ENCODE measurements at places on chromosomes 7 and 10.

GRCh38 chr10:89207181-89207800 lies at the start of gene CH25H:
TSS of gene CH25H (minus strand) at chr10:89207317. CDS start at chr10:89207292, 25 bp downstream.
- DNase-seq, result peak; percentile 78

- DNase-seq, result no peak
These were observed 835 bp upstream of the DGKI start for GRCh38 chr7:137847568-137848050.

GRCh38 chr10:54060572-54060971 lies 740.5 kb downstream of the PCDH15 start:
- no peak for DNase-seq

- DNase-seq, result no peak
These were observed 102.5 kb downstream of the RAMP3 start for GRCh38 chr7:45259966-45260646.

- no peak for DNase-seq
These were observed 34.7 kb downstream of the GRIFIN start for GRCh38 chr7:2441430-2442058.

DNA sequence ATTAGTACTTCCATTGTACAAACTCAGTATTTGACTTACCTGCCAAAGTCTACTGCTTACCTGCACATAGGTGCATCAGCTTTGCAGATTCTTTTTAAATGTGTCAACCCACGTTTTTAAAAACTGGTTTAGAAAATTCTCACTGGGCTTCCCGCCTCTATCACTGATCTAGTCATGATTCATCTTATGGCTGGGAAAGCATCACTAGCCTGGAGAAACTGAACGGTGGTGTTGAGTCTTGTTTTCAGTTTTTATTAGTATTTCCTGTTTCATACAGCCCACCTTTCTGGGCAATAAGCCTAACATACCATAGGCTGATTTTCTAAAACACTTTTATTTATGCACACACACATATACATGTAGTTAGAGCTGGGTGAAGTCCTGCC lies 19.7 kb downstream of the DOCK1 start:
- DNase-seq, result no peak

- DNase-seq, result peak; percentile 46
These were observed 35.0 kb downstream of the TAS2R41 start for GRCh38 chr7:143512488-143513340.

GRCh38 chr10:117260084-117260483 lies 19.2 kb downstream of the SLC18A2 start:
- no peak for DNase-seq

DNA sequence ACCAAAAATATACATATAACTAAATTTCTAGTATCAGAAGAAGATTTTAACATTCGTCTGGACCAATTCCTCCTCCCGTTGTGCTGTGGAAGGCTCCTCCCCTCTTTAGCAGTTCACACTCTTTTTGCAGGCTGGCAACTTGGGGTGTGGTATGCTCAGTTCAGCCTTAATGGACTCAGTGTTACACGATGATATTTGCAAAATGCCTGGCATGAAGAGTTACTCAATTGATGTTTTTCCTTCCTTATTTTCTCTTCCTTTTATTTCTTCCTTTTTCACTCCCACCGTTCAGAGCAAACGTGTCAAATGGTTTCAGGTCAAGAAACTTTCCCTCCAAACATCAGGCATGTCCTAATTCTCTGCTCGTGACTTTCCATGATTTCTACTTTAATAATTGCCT lies 248.3 kb downstream of the PHF14 start:
- no peak for DNase-seq

- no peak for DNase-seq
These were observed 223.3 kb upstream of the HGF start for GRCh38 chr7:81993186-81993585.

GRCh38 chr10:85124603-85125051 lies 796.2 kb downstream of the CCSER2 start:
- no peak for DNase-seq

- no peak for DNase-seq
These were observed 271.9 kb downstream of the KIF20B start for GRCh38 chr10:89973326-89973725.

Data from HCEC 1CT (cell line).